CD4-positive, alpha-beta T cell treated with Interleukin-21 for 1 hour (primary cell): ENCODE measurements at places on chromosomes 12 and 14.

DNA sequence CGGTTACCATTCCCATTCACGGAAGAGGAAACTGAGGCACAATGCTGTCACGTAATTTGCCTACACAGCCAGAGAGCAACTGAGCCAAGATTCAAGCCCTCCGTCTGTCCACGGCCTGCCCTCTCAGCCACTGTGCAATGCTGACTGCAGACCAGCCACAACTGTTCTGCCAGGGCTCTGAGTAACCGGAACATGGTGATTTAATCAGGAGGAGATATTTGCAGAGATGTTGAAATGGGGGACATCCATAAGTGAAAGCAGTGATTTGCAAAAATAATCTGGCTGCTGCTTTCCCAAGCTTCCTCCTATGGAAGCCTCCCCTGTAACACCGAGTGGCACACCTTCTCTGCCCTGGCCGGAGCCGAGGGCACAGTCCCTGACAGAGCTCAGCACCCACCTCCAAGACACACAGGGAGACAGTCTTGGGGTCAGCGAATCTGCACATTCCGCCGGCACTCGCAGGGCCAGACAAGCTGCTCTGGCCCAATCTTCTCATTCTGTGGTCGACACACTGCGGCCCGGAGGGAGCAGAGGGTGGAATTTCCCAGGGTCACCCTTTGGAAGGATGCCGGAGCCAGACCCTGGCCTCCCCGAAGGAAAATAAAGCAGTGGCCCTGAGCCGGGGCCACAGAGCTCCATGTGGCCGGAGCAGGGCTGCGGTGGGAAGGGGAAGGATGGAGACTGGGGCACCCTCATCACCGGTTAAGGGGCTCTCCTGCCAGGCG is 158.2 kb upstream of the DIO3 start:
- DNase-seq = no peak

GRCh38 chr12:95147866-95148265 is 69.4 kb downstream of the FGD6 start:
- no peak for DNase-seq

DNA sequence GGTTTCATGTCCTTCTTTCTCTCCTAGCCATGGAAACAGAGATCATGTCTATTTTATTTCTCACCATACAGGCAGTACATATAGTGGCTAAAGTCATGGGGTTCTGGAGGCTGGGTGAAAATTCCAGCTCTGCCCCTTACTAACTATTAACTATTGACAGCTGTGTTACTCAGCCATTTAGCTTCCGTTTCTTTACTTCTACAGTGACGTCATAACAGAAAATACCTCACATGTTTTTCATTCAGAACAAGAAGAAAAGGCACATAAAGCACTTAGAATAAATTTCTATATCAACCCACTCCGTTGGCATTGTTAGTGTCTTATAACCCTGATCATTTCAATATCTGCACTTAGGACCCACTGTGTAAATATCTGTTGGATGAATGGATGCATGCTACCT is 1506.9 kb upstream of the TMEM132C start:
- no peak for DNase-seq

- DNase-seq = peak; percentile 50
Observed at GRCh38 chr12:31931796-31932715, 27.2 kb upstream of the RESF1 start.

- no peak for DNase-seq
Observed at GRCh38 chr14:66114071-66114470, 372.1 kb upstream of the CCDC196 start.
